Stimulated activated CD8-positive, alpha-beta memory T cell treated with anti-CD3 and anti-CD28 coated beads, Interleukin-4, amount 100 ng/mL, for 1 hour (primary cell): ENCODE measurements at places on chromosomes 1 and 21.

DNA sequence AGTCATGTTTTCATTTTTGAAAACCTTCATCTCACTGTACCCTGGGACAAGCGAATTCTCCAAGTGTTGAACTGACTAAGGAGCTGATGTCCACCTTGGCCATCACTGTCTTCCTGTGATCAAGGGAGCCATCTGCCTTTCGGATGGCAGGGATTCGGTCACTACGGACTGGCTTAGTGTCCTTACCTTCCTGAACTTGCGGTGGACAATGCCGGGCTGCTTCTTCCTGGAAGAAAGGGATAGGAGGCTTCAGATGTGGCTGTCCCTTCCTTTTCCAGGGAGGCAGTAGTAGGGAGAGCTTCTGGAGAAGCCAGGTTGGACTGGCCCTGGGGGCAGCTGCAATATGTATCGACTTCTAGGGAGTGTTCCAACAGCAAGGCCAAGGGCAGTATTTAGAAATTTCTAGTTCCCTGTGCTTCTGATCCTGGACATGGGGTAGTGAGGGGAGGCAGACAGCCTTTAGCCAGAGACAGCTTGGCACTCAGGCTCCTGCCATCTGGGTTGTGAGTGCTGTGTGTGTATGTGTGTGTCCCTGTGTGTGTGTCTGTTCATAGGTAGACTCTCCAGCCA, 114.6 kb downstream of the IER5 start:
- DNase-seq = no peak

GRCh38 chr21:45655124-45655523, 11.6 kb downstream of the PCBP3 start:
- DNase-seq = no peak

DNA sequence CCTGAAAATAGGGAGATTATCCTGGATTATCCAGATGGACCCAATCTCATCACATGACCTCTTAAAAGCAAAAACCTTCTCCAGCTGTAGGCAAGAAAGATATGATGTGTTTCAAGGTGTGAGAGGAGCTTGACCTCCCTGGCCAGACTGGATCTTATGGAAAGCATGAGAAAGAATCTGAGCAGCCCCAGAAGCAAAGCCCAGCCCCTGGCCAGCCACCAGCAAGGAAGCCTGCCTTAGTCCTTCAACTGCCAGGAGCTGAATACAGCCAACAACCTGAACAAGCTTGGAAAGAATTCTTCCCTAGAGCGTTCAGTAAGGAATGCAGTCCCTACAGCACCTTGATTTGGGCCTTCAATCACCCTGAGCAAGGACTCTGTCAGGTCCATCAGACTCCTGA, 375.0 kb upstream of the CHRM3 start:
- no peak for DNase-seq

DNA sequence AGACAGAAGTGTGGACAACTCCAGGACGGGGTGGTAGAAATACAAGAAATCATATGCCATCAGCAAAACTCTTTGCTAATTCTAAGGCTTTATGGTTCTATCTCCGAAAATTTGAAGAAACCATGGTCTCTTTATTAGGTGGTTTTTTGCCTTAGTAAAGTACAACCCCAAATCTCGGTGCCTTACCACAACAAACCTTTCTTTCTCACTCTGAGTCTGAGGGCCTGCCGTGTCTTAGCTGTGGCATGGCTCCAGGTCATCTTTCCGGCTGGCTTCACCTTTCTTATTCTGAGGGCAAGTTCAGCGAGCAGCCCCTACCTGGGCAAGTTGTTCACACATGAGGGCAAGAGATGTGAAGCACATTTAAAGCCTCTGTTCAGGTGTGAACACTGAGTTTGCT, 280.6 kb downstream of the TTLL7 start:
- DNase-seq = no peak

DNA sequence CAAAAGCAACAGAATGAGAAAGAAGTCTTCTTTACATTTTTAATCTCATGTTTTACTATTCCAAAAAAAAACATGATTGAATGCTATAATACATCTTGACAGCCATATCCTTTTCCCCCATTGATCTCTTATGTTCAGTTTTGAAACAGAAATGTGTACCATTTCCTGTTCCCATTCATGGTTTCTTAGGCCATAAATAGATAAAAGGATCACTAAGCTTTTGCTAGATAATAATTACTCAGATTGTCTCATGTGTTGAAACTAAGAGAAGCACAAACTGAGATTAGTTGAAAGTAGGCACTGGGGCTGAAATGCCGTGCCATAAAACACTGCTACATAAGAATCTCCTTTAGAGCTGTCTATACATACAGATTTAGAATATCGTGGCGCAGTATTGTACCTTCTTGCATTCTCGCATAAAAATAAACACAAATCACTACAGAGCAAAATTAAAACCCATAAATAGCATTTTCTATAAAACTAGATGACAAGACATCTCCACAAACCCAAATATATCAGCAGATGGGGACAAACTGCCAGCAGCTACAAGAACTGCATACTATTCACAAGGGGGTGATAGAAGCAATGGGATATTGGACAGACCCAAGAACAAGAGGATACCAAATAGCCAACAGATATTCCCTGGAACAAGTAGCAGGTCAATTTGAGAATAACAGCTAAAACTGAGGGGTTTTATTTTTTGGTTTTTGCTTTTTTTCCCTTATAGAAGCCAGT, 405.3 kb upstream of the PRMT6 start:
- no peak for DNase-seq

- DNase-seq = no peak
These were observed 6.7 kb upstream of the PTGER3 start for GRCh38 chr1:71054281-71054731.

DNA sequence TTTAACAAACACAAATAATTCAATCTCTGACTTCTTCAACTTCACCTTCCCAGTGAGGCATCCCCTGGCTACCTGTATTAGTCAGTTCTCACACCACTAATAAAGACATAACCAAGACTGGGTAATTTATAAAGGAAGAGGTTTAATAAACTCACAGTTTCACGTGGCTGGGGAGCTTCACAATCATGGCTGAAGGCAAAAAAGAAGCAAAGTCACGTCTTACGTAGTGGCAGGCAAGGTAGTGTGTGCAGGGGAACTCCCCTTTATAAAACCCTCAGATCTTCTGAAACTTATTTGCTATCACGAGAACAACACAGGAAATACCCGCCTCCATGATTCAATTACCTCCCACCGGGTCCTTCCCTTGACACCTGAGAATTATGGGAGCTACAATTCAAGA, 478.5 kb downstream of the ADGRL2 start:
- no peak for DNase-seq

DNA sequence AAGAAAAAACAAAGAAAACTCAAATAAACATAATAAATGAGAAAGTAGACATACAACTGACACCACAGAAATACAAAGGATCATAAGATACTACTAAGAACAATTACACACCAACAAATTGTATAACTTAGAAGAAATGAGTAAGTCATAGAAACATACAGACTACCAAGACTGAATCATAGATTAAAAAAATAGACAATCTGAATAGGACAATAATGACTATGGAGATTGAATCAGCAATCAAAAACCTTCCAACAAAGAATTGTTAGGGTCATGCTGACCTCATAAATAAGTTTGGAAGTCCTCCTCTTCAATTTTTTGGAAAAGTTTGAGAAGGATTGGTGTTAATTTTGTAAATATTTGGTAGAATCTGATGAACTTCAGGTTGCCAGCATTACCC, 159.0 kb downstream of the PTBP2 start:
- DNase-seq = no peak

DNA sequence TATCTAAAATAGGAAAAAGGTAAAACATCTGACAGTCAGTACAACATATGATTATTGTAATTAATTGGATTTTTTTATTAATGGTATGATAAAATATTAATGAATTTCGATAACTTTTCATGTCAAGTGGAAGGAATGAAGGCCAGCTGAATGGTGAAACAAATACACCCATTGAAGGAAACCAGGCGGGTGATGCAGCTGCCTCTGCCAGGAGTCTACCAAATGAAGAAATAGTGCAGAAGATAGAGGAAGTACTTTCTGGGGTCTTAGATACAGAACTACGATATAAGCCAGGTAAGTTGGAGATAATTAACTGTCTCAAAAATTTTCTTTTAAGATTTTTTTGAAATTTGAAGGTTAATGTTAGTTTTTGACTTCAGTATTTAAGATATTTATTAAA, 3.2 kb downstream of the SON start:
- DNase-seq = no peak

DNA sequence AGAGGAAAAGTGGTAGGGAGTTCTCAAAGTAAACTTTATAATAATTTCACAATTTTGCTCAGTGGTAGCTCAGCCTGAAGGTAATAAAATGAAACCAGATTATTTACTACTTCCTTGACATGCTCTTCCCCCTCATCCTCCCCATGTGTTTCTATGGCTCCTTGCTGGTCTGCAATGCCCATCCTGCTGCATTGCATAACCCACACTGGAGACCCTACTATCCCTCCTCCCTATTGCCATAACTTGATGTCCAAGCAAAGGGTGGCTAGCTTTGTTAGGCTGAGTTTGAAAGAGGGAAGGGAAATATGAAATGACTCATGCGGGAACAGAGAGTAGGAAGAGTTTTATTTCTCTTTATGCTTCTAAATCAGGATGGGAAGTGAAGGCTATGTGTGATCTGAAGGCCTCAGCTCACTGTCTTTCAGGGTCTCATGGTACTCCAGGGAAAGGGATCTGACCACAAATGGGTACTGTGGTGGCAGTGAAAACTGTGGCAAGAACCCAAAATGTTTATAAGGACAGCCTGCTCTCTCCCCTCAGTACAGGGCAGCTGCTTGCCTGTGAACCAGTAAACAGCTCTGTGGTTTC, 36.4 kb upstream of the HSD17B7 start:
- no peak for DNase-seq

GRCh38 chr1:17177651-17178050, 27.3 kb upstream of the PADI1 start:
- no peak for DNase-seq

GRCh38 chr1:228363686-228364067, 43.0 kb downstream of the TRIM11 start:
- DNase-seq = no peak
